LHCN-M2 (cell line): ENCODE measurements at places on chromosomes 2 and 18. TPM values are rescaled to one million over a fixed set of nuclear protein-coding genes. Genes with fewer than 3 reads are reported as not detected.

- peak; percentile 33 for DNase-seq
These were observed 55.3 kb downstream of the KCTD1 start for GRCh38 chr18:26493021-26493420.

The AFF3 gene
- total RNA-seq, result under 0.01 TPM in 1 of 2 replicates, not detected in the other

The SERPINB7 gene
- 7.2 and 12.6 TPM in 2 replicates for total RNA-seq

DNA sequence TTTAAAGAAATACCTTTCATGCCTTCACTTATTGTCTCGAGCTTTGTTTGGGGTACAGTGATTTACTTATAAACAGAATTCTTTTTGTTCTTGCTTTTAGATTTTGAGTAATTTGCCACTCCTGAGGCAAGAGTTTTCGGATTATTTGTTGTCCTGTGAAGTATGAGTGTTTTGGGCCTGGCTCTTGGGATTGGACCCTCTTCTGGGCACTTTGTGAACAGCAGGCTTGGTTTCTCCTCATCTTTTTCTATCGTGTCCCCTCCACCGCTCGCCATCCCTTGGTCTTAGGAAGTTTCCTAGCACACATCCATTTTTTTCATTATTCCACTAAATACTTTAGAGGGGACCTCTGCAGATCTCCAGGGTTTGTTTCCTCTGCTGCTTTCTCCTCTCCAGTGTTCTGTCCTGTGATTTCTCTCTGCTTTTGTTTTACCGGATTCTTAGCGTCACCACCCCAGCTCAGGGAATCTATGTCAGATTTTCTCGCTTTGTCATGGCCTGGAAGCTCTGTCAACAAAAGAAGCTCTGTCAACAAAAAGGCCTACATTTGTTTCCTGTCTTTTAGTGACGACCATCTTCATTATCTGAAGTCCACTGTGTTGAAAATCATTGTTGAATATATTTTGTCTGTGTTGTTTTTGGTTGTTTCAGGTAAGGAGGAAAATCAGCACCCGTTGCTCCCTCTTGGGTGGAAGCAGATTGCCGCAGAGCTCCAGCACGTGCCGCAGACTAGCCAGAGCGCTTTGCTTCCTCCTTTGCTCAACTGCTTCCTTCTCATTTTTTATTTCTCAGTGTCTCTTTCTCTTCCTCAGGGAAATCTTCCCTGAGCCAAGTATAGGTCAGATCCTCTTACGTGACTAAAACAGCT is 27.8 kb downstream of the ANKRD62 start:
- peak; percentile 1 for DNase-seq

The CCDC178 gene
- total RNA-seq, result not detected in 2 replicates

GRCh38 chr2:109686921-109687320 is 72.8 kb downstream of the SOWAHC start:
- DNase-seq, result no peak

The MC2R gene
- not detected in 2 replicates for total RNA-seq

GRCh38 chr2:205187731-205188130 is 494.6 kb upstream of the NRP2 start:
- DNase-seq, result no peak

GRCh38 chr2:101362316-101362715 is 25.0 kb downstream of the CREG2 start:
- DNase-seq, result no peak

The GPN1 gene
- total RNA-seq, result 46.9 and 52.0 TPM in 2 replicates
